ENCODE measurements at places on chromosomes 2 and 18. TPM values are rescaled to one million over a fixed set of nuclear protein-coding genes. Genes with fewer than 3 reads are reported as not detected.

ARMC9 gene
- total RNA-seq, result 3.0 TPM

ATP5F1A gene
- total RNA-seq, result 823 TPM

DNA sequence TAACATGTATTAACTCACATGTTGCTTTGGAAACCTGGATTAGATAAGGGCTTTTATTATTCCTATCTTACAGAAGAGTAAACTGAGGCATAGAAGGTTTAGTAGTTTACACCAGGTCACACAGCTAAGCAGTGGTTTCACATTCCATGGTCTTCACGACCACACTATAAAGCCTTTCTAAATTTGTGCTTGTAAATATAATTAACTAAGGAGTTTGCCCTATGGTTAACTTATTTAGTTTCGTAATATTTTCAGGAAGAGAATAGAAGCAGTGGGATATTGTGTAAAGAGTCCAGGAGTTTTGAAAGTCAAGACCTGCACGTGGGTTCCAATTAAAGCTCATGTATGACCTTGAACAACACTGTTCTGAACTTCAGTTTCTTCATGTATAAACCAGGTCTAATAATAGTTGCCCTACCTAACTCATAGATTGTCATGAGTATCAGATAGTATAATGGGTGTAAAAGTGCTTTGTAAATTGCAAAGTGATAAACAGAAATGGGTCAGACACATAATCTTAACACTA is 19.5 kb upstream of the SOS1 start:
- no peak for DNase-seq

PLGLB2 gene
- total RNA-seq, result not detected

CRYBA2 gene
- not detected for total RNA-seq

GRCh38 chr2:141610564-141611175 is 520.1 kb downstream of the LRP1B start:
- no peak for DNase-seq

UGT1A3 gene
- not detected for total RNA-seq

ZNF385B gene
- total RNA-seq, result 21.5 TPM

LAPTM4A gene
- total RNA-seq, result 69.6 TPM

GRCh38 chr2:69689466-69689865 is 45.9 kb upstream of the AAK1 start:
- no peak for DNase-seq

CD207 gene
- 0.20 TPM for total RNA-seq

DNA sequence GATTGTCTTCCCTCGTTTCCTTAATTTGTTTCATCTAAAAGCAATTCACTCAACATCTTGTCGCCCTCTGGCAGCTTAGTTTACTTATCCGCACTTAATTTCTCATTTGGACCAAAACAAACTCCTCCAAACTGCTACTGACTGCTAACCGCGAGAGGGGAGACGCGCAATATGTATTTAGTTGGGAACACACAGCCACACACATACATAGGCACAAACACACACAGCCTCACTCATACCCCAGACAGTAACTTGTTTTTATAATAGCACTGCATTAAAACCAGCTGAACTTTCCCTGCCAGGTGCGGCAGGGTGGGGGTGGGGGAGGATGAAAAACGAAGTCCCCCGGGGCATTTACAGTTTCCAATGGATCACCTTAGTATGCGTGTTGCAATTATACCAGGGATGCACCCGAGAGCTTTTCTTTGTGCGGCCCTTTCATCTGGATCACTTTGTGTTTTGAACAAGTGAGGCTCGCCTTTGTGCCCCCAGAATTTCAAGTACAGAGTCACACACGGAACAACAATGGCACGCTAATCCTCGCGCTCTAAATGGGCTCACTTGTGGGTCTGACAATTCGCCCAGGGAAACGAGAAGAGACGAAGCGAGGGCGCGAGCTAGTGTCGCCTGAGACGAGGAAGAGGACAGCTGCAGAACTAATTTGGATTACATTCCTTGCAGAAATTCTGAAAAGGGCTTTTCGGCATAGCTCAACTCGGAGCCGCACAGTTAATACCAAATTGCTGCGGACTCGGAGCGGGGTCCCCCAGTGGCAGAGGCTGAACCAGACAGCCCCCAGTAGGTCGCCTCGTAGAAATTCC is 2.4 kb downstream of the ERBB4 start:
- DNase-seq, result no peak

DNA sequence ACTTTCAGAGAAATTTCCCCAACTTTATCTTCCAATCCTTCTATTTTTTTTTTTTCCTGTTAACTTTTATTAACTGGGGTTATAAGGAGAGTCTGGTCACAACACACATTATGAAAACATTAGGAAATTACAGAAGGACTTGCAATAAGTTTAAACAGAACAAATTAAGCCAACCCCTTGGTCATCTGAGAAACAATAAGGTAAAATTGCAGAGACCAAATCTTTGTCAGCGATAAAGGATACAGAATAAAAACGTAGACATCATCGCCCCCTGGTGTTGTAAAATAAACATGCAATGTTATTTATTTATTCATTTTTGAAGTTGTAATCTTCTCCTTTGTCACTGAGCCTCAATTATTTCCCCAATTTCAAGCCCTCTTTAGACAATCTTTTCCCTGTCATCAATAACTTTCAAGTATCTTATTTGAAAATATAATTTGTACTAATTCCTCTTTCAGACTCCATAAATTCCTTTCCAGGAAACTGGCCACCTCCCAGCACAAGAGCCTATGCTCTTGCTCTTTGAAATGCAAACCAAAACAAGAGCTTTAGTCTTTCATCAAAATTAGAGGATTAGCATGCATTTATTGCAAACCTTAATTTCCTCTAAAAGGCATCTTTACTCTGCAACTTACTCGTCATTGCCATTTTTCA is 19.5 kb downstream of the G6PC2 start:
- DNase-seq, result no peak

- DNase-seq, result no peak
Measured at GRCh38 chr2:59044736-59045135, 803.6 kb upstream of the FANCL start.

GRCh38 chr2:231920795-231921194 is 5.4 kb downstream of the NPPC start:
- DNase-seq, result no peak

- DNase-seq, result no peak
Measured at GRCh38 chr18:24160086-24160485, 21.2 kb downstream of the CABYR start.

TBR1 gene
- total RNA-seq, result not detected

DNA sequence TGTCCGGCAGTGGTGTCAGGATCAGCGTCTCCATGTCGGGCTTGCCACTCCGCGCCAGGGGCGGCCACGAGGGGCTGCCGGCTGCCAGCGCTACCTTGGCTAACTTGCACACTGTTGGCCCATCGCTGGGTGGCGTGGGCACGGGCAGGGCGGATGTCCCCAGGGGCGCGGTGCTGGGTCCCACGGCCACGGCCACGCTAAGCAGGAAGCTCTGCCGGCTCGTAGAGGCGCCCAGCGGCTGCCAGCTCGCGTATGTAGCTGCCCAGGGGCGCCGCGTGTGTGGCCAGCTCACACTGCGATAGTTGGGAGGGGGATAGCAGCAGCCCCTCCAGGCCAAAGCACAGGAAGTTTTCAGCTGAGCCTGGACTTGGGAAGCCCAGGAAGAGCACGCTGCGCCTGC is 249.4 kb downstream of the ANKRD30B start:
- DNase-seq, result no peak

GRCh38 chr2:174546519-174547506 is 50.8 kb downstream of the WIPF1 start:
- DNase-seq, result no peak

- no peak for DNase-seq
Measured at GRCh38 chr2:12192762-12193161, 446.3 kb downstream of the LPIN1 start.

DNA sequence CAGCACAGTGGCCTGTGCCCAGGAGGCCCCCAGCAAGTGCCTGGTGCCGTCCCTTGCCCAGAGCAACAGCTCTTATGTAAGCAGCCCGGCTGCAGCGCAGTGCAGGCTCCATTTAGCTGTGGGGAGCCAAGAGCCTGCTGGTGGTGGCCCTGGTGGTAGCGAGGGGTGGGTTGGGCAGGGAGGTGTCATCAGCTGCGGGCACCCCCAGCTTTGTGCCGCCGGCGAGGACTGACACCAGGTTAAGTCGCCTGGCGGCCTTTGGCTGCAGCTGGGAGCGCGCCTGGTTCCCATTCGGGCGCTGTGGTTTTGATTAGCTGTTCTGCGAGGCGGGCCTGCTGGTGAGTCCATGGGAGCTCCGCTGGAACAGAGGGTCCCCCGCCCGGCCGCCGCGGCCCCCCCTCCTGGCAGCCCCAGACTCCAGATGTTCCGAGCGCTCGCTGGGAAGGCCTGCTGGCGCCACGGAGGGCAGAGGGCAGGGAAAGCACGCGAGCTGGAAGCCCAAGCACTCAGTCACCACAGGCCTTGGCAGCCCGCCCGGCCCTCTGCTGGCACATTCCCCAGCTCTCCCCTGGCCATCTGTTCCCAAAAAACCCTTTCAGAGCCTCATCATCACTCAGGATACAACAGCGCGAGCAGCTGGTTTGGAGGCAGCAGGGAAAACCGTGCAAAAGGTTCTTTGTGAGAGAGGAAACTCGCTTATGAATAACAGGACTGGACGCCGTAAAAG is 18.4 kb downstream of the ATOH8 start:
- peak; percentile 99 for DNase-seq

GRCh38 chr18:46174342-46175041 is 70.3 kb downstream of the HAUS1 start:
- DNase-seq, result peak; percentile 51

DNAJC5G gene
- not detected for total RNA-seq

DNA sequence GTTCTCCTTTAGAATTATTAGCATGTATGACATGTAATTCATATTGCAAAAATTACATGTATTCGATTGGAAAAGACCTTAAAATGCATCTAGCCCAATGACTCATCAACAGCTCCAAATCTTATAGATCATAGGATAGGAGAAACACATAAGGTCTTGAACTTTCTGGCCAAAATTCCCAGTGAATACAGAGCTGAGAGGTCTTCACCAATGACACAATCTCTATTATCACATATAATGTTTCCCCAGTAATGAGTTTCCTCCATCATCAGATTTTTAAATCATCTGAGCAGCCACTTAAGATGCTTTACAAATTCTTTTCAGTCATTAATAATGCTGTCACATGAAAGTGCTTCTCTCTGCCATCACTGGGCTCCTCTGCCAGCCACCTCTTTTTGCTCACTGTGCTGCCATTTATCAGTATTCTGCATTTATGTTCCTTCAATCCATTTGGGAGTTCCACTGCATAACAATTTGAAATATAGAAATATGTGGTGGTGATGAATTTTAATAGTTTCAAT is 804.9 kb downstream of the SUCLG1 start:
- DNase-seq, result no peak

GRCh38 chr2:44779793-44780192 is 161.7 kb upstream of the SIX3 start:
- no peak for DNase-seq

TNS1 gene
- total RNA-seq, result 231 TPM

All from psoas muscle (tissue), 8 donors.